Activated CD4-positive, alpha-beta memory T cell treated with anti-CD3 and anti-CD28 coated beads for 36 hours (primary cell): ENCODE measurements at places on chromosomes 2 and 18. TPM values are rescaled to one million over a fixed set of nuclear protein-coding genes. Genes with fewer than 3 reads are reported as not detected.

DNA sequence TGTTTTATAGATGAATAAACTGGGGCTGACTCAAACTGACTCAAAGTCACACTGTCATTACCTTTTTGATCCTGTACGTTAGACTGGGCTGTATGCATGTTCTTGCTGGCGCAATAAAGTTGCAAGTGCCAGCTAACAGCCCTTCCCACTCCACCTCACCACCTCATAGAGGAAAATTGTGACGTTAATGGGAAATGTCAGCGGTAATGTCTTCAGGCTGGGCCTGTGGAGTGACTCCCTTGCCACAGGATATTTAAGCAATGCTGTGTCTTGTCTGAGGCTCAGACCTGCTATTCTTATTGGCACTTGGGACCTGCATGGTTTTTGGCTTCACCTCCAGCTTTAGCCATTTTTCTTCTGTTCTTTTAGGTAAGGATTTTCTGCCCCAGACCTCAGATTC is 25.2 kb upstream of the CASP10 start:
- DNase-seq, result no peak

- DNase-seq, result no peak
Measured at GRCh38 chr2:71069376-71069775, 928 bp downstream of the NAGK start.

DNA sequence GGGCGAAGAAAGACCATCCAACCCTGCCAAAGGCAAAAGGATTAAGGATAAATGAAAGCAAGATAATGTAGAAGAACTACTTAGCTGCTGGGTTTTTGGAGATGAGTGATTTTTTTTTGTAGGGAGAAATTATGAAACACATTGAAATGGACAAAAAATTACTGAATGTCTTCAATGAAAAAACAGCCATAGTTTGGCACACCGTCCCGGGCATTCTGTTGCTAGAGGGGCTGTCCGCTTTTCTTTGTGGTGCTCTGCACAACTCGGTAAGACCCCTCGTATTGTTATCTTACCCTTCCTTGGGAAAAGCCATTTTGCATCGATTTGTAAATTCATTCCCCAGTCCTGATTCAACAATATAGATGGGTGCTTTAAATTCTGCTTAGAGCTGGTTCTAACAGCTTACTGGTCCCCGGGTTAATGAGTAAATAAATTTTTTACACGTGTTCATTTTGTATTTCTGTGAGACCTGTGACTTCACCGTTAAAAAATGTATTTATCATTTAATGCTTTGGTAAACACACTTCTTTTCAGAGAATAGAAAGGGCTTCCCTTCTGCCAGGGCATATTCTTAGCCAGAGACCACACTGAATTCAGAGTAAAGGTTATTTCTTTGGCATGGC is 912 bp upstream of the LAPTM4A start:
- no peak for DNase-seq

- DNase-seq, result no peak
Measured at GRCh38 chr2:160317181-160318099, 117.4 kb upstream of the ITGB6 start.

DNA sequence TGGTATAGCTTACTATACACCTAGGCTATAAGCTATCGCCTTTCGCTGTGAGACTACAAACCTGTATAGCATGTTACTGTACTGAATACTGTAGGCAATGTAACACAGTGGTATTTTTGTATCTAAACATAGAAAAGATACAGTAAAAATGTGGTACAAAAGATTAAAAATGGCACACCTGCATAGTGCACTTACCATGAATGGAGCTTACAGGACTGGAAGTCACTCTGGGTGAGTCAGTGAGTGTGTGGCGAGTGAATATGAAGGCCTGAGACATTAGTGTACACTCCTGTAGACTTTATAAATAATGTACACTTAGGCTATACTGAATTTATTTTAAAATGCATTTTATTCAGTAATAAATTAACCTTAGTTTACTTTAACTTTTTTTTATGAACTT is 258.2 kb upstream of the SP5 start:
- DNase-seq, result no peak

DNA sequence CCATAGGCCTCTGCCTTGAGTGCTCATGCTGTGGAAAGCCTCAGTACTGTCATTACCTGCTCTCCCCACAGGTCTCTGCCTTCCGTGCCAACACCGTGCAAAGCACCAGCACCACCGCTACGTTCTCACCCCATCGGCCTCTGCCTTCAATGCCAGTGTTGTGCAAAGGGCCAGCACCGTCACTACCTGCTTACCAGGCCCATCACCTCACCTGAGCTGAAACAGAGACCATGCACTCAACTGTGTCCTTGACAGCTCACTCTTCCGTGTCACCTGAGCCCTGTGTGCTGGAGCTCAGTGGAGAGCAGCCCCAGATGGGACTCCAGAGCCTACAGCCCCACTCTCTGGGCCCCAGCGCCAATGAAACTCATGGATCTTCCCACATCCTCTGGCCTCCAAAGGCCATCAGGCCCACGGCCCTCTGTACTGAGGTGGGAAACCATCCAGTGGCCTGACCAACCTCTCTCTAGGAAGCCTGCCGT is 62.7 kb downstream of the ZNF516 start:
- no peak for DNase-seq

- DNase-seq, result no peak
Measured at GRCh38 chr2:189648846-189649509, 12.3 kb upstream of the ASNSD1 start.

GRCh38 chr2:224545884-224546644 is 39.1 kb downstream of the CUL3 start:
- no peak for DNase-seq

Gene KLHL14
- total RNA-seq, result not detected

GRCh38 chr18:51193621-51194287 is 3.7 kb downstream of the MEX3C start:
- no peak for DNase-seq

Gene POTEJ
- not detected for total RNA-seq

DNA sequence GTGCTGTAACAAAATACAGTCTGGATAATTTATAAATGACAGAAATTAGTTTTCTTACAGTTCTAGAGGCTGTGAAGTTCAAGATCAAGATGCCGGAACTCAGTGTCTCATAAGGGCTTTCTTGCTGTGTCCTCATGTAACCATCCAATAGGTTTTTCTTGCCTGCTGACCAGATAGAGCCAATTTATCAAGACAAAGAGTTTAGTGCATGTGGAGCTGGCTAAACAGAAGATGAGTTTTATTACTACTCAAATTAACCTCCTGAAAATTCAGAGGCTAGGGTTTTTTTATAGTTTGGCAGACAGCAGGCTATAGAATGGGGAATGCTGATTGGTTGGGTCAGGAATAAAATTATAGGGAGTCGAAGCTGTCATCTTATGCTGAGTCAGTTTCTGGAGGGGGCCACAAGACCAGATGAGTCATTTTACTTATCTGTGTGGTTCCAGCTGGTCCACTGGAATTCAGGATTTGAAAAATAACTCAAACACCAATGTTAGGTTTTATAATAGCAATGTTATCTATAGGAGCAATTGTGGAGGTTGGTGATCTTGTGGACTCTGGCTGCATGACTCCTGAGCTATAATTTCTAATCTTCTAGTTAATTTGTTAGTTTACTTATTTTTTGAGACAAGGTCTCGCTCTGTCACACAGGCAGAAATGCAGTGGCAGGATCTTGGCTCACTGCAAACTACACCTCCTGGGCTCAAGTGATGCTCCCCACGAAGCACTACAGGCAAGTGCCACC is 3.2 kb upstream of the PDK1 start:
- no peak for DNase-seq

Gene TSPYL6
- total RNA-seq, result not detected
